ENCODE measurements at places on chromosomes 5 and 9.

- no peaks in the 10 kb centered on the region for H3K36me3 ChIP-seq
- no peak for DNase-seq
- no peaks in the 10 kb centered on the region for H3K4me1 ChIP-seq
- no peak overlapping the region for H3K27ac ChIP-seq
- no peaks in the 10 kb centered on the region for H3K27me3 ChIP-seq
- H3K4me3 ChIP-seq: no peak overlapping the region
Measured at GRCh38 chr9:123326662-123327093, 29.3 kb upstream of the CRB2 start.

DNA sequence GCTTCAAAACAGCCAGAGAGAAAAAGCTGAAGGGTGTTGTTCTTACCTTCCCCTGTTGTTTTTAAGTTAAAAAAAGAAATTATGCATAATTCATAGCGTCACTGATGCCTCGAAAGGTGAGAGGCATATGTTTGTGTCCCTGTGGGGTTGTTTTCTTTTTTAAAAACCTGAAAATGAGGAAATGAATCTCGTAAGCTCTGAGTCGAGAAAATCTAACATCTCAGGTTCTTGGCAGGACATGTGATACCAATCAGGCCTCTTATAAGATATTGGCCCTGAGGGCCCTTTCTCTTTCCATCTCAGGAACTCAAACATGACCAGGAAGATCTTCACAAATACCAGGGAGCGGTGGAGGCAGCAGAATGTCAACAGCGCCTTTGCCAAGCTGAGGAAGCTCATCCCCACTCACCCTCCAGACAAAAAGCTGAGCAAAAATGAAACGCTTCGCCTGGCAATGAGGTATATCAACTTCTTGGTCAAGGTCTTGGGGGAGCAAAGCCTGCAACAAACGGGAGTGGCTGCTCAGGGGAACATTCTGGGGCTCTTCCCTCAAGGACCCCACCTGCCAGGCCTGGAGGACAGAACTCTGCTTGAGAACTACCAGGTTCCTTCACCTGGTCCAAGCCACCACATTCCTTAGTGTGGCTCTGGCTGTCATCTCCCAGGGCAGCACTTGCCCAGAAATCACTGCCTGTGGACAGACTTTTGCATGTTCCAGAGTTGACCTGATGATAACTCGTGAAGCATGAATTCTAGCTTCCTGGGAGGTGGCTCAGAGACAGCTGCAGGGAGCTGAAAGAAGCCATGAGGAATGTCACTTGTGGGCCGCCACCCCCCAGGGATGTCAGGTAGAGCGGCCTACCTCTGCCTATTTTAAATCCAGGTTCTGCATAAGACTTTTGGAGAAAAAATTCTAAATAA lies at the start of gene TAL2:
TSS of gene TAL2 (plus strand) at position 274 of the 921 bp plus-strand sequence. CDS start at position 314, 40 bp downstream.
- H3K4me1 ChIP-seq: no peaks in the 10 kb centered on the region
- DNase-seq: no peak
- H3K4me3 ChIP-seq: no peak within 1 kb of the TSS
- H3K27me3 ChIP-seq: no peaks in the 10 kb centered on the region
- no peak within 1 kb of the TSS for H3K27ac ChIP-seq

- H3K4me1 ChIP-seq: no peaks in the 10 kb centered on the region
- no peaks in the 10 kb centered on the region for H3K36me3 ChIP-seq
- H3K4me3 ChIP-seq: no peak overlapping the region
- DNase-seq: no peak
- no peak overlapping the region for H3K27ac ChIP-seq
- H3K27me3 ChIP-seq: no peaks in the 10 kb centered on the region
Measured at GRCh38 chr5:1507457-1507856, 16.3 kb downstream of the LPCAT1 start.

- no peaks in the 10 kb centered on the region for H3K36me3 ChIP-seq
- H3K27me3 ChIP-seq: no peaks in the 10 kb centered on the region
- H3K4me3 ChIP-seq: no peak overlapping the region
- H3K27ac ChIP-seq: no peak overlapping the region
- no peak for DNase-seq
- H3K4me1 ChIP-seq: no peaks in the 10 kb centered on the region
Measured at GRCh38 chr5:118952992-118953651, 35.2 kb downstream of the DTWD2 start.

GRCh38 chr5:81317536-81317935 lies 16.1 kb downstream of the ZCCHC9 start:
- H3K4me1 ChIP-seq: no peaks in the 10 kb centered on the region
- no peak for DNase-seq
- no peak overlapping the region for H3K27ac ChIP-seq
- H3K4me3 ChIP-seq: no peak overlapping the region
- H3K36me3 ChIP-seq: peaks cover 4% of the 10 kb centered on the region
- no peaks in the 10 kb centered on the region for H3K27me3 ChIP-seq
